Tracheal epithelial cell (primary cell): ENCODE measurements at places on chromosomes 6 and 20. TPM values are rescaled to one million over a fixed set of nuclear protein-coding genes. Genes with fewer than 3 reads are reported as not detected.

GGTLC1 gene
- total RNA-seq = not detected in 2 replicates

GPLD1 gene
- total RNA-seq = 0.21 TPM in 1 of 2 replicates, not detected in the other

OVOL2 gene
- total RNA-seq = 3.6 and 24.5 TPM in 2 replicates

RAET1G gene
- total RNA-seq = 19.5 and 41.3 TPM in 2 replicates

DST gene
- 265 and 416 TPM in 2 replicates for total RNA-seq

TRIM15 gene
- under 0.01 TPM in 1 of 2 replicates, not detected in the other for total RNA-seq

MAD2L1BP gene
- 40.7 and 63.7 TPM in 2 replicates for total RNA-seq

SRMS gene
- total RNA-seq = 0.43 TPM in 1 of 2 replicates, not detected in the other

FAM217A gene
- total RNA-seq = not detected in 2 replicates

MDFI gene
- total RNA-seq = 112 and 113 TPM in 2 replicates

UBD gene
- total RNA-seq = 9.9 TPM in 1 of 2 replicates, not detected in the other

MMP24 gene
- total RNA-seq = 9.4 TPM in 1 of 2 replicates, not detected in the other

MAS1 gene
- under 0.01 TPM in 1 of 2 replicates, not detected in the other for total RNA-seq

MYB gene
- total RNA-seq = under 0.01 and 0.24 TPM in 2 replicates
